ENCODE measurements at places on chromosomes 2 and 18.
A peak's percentile ranks its signal among the peaks of the same experiment; 100 is the strongest.

DNA sequence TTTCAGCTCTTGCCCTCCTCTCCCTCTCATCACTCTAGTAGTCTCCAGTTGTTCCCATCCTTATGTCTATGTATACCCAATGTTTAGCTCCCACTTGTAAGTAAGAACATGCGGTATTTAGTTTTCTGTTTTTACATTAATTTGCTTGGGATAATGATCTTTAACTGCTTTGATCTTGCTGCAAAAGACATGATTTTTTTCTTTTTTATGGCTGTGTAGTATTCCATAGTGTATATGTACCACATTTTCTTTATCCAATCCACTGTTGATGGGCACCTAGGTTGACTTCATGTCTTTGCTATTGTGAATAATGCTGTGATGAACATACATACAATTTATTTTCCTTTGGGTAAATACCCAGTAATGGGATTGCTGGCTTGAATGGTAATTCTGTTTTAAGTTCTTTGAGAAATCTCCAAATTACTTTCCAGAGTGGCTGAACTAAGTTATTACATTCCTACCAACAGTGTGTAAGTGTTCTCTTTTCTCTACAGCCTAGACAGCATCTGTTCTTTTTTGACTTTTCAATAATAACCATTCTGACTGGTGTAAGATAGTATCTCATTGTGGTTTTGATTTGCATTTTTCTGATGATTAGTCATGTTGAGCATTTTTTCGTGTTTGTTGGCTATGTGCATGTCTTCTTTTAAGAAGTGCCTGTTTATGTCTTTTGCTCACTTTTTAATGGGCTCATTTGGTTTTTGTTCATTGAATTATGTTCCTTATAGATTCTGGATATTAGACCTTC lies 179.6 kb upstream of the SLC39A10 start:
- DNase-seq, result no peak

DNA sequence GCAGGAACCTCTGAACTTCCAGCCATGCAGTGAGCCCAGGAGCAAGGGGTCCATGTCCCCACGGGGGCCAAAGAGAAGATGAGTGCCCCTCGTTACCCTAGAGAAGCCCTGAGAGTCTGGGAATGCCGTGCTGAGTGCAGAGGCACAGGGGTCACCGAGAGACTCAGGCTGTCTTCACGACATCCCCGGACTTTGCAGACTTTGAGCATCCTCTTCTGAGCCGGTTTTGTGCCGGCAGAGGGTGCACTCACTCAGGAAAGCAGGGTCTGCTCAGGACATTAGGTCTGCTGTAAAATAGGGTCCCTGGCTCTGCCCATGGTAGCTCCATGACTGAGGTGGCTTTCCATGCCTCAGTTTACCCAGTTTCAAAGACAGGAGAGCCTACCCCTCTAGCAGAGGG lies 71.0 kb downstream of the GALNT14 start:
- DNase-seq, result no peak

DNA sequence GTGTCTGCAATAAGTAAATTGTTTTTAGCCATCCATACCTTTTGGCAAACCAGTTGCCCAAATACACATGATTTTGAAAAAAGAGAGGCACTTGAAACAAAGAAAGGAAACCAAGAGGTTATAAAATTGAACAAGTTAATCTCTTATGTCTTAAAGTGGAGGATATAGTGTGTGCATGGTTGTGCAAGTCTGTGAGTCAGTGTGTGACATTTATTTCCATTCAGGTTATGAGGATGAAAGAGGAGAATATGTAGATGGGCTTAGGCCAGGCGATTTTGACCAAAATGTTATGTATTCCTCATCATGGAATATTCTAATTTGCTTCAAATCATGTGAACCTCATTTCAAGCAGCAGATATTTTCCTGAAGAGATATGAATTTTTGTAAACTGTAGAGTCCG lies 123.3 kb downstream of the SETBP1 start:
- DNase-seq, result no peak

DNA sequence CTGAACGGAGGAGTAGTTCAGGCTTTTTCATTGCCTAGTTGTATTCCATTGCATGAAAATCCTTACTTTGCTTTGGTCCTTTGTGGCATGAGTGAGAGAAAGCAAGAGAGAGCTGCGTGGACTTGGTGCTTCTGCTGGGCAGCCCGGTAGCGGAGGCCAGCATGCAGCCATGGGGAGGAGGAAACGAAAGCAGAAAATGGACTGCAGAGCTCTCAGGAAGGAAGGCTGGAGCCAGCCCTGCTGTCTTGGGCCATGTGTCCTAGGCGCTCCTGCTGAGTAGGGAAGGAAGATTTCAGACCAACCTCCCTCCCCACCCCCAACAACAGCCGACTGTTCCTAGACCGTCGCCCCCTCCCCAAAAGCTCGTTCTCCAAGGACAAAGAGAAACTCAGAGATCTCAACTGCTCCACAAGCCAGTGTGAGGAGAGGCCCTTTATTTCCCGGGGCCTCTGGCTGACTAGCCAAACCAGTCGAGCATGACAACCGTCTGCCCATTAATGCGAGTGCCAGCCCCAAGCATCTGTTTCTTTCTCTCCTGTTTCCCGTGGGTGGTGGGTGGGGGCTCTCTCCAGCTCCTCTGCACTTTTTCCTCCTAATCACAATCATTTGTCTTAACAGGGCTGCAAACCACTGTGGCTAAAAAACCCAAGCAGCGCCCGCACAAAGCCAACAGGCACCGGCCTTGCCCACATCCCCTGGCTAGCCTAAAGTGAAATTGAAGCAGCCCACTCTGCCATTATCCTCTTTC lies 66.8 kb upstream of the FZD7 start:
- no peak for DNase-seq

- DNase-seq, result no peak
Observed at GRCh38 chr2:240628507-240628807, 3.2 kb downstream of the GPR35 start.

DNA sequence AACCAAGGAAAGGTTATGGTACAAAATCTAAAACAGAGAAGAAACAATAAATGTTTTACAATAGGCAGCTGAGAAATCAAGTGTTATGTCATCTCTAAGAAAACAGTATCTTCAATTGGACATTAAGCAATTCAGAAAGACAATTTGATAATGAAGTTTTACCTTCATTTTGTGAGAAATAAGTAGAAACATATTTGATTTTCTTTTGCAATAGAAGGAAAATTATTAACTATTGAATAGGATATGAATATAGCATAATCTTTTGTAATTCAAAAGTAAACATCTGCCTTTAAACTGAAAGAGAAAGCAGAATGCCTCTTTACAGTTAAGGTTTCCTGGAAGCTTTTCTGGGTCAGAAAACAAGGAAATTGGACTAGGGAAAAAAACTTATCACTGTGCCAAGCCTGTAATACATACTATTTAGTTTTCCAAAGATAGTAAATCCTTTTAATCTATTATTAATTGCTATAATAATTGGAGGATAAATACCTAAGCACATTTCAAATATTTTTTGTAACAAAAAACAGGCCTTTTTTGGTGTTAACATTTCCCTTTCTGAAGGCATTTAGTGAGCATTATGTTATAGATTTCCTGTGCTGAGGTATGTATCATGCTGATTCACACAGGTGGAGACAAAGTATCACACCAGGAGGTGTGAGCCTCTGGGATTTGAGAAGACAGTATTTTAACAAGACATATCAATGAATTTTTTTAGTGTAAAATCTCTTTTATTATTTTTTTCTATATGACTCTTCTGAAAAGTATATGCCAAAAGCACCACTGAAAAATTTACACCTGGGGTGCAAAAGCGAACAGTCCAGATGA lies 947.0 kb upstream of the CDH2 start:
- DNase-seq, result no peak

- DNase-seq, result no peak
Observed at GRCh38 chr2:75513616-75514170, 47.0 kb downstream of the EVA1A start.

GRCh38 chr2:161172901-161173540 lies 12.8 kb downstream of the TANK start:
- peak; percentile 17 for DNase-seq

- DNase-seq, result no peak
Observed at GRCh38 chr2:57080035-57080434, 896.2 kb downstream of the CCDC85A start.

DNA sequence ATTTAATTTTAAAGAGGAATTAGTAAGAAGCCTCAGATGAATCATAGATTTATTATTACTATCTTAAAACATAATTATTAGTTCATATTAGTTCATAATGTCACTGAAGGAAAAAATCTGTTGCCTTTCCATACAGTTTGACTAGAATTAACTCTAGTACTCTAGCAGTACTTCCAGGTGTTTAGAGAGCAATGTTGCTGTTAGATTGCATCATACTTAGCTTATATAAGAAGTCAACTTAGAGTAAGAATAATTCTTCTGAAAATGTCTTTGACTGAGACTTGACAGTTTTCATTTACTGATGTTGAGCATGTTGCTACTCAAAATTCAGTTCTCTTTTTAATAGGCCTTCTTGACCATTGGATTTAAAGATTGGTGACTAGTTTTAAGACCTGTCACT lies 4.7 kb downstream of the RAB3GAP1 start:
- no peak for DNase-seq

- DNase-seq, result no peak
Observed at GRCh38 chr2:172249986-172250385, 147.3 kb upstream of the DLX2 start.

- peak; percentile 65 for DNase-seq
Observed at GRCh38 chr2:30234180-30234971, 3.0 kb downstream of the LBH start.

DNA sequence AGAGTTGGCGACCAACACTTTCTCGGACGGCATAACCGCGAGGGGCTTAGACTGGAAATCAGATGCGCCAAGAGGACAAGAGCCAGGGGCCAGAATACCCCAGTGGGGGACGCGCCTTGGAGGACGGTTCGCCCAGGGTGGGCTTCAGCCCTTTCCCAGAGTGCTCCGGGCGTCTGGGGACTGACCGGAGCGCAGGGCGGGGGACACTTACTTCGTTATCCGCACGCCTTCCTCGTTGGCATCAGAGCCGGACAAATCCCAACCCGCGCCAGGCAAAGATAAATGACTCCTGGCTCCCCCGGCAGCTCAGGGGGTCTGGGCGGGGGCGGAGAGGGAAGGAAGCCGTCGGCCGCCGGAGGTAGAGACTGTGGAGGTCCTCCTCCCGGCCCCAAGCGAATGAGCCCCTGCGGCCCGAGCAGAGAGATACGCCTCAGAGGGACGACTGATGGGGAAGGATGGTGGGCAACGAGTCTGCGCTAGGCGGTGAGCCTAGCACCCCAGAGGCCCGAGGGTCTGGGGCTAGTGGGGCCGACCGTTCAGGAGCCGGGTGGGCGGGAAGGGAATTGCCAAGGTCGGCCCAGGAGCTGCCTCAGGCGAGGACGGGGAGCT lies 4.7 kb upstream of the SATB2 start:
- DNase-seq, result no peak

GRCh38 chr2:175890636-175891242 lies 111.3 kb downstream of the LNPK start:
- DNase-seq, result no peak

DNA sequence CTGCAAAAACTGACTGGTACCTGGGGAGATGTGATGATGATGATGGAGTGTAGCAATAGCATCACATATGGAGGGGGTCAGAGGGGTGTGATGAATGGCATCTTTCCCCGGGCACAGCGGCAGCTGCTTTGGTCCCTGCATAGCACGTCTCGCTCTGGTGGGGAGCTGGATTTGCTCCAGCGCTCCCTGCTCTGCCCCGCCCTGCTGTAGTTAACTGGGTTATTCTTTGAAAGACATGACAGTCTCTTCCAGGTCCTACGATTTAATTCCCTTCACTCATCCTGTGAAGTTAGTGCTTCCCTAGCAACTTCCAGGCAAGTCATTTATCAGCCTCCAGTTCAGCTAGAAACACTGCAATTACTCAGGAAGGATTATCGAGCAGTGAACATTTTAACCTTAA lies 463.1 kb downstream of the TSN start:
- no peak for DNase-seq

DNA sequence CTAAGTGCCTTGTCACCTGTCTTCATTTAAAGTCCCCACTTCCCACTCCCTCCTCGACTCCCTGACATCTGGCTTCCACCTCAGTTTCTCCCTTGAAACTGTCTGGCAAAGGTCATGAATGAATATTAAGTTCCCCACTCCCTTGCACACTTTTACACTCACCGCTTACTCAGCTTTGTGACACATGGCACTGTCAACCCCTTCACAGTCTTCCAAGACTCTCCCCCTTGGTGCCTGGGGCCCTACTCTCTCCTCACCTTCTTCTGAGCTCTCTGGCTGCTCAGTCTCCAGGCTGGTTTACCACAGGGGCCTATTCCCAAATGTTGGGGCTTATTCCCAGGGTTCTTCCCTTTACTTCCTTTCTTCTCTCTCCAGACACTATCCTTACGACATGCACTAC lies 17.9 kb upstream of the PTPN4 start:
- DNase-seq, result no peak

DNA sequence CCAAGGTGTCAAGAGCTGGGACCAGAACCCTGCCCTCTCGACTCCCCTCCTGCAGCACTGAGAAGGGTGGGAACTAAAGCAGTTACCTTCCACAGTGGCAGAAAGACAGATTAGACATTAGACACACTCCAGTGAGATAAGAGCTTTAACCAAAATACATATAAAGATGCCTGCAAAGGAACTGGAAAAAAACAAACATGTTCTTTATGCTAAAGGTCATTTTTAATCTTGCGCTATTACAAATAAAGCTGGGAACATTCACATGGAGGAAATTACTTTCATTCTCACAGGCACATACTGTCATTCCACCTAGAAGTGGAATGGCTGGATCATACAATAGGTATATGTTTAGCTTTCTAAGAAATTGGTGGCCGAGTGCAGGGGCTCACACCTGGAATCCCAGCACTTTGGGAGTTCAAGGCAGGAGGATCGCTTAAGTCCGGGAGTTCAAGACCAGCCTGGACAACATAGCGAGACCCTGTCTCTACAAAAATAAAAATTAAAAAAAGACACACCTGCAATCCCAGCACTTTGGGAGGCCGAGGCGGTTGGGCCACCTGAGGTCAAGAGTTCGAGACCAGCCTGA lies 41.9 kb downstream of the C2orf76 start:
- no peak for DNase-seq

GRCh38 chr2:70046534-70046933 lies 40.7 kb upstream of the PCBP1 start:
- no peak for DNase-seq

DNA sequence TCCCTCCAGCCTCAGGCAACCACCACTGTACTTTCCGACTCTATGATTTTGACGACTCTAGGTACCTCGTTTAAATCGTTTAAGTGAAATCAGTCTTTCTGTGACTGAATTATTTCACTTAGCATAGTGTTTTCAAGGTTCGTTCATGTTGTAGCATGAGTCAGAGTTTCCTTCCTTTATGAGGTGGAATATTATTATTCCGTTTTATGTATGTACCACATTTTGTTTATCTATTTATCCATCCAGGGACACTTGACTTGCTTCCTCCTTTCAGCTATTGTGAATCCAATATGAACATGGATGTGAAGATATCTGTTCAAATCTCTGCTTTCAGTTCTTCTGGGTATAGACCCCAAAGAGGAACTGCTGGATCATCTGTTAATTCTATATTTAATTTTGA lies 19.1 kb downstream of the IL1R2 start:
- DNase-seq, result no peak

DNA sequence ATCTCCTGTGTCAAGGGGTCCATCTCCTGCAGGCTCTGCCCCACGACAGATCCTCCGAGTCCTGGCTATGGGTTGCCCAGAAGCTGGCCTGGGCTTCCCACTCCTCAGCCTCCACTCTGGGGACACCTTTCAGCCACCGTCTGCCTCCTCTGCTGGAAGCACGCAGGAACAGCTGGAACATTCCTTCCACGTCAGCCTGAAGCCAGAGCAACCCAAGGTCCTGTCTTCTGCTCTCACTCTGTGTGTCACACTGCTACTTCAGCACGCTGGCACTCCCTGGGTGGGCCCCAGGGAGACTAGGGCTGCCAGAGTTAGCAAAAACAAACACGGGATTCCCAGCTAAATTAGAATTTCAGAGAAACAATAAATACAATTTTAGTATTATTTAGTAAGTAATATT lies 148.8 kb downstream of the HRH4 start:
- DNase-seq, result no peak
